ENCODE measurements at places on chromosomes 5 and 9. TPM values are rescaled to one million over a fixed set of nuclear protein-coding genes. Genes with fewer than 3 reads are reported as not detected.
A peak's percentile ranks its signal among the peaks of the same experiment; 100 is the strongest.

DNA sequence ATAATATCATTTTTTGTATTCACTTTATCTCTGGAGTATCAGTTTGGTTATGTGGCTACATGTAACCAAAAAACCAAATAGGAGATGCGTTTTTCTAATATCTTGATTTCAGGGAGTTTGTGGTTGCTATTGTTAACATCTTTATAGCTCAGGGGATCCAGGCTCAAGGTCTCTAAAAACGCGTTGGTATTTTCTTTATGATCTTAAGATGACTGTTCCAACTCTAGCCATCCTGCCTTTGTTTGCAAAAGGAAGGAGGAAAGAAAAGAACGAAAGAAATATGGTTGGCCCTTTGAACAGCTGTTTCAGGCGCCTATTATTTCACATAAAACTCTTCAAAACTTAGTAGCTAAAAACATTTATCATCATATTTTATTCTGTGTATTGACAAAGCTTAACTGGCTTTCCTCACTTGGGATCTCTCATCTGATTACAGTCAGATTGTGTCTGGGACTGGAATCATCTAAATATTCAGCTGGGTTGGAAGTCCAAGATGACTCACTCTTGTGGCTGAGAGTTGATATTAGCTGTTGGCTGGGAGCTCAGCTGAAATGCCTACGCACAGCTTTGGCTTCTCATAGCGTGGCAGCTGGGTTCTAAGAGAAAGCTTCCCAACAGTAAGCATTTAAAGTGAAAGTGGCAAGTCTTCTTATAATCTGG, 60.1 kb downstream of the FAM174A start:
- DNase-seq: no peak

The PRDM9 gene
- total RNA-seq: not detected

- DNase-seq: peak; percentile 73
Observed at GRCh38 chr5:133610489-133611356, 1.6 kb downstream of the FSTL4 start.

- no peak for DNase-seq
Observed at GRCh38 chr5:91885291-91886265, 502.5 kb upstream of the ARRDC3 start.

GRCh38 chr9:95670122-95670521, 153.4 kb upstream of the PTCH1 start:
- DNase-seq: no peak

Data from thyroid gland (tissue), 4 donors.